ENCODE measurements at places on chromosomes 2 and 18. TPM values are rescaled to one million over a fixed set of nuclear protein-coding genes. Genes with fewer than 3 reads are reported as not detected.

Gene METTL8
- 20.0 TPM for total RNA-seq

Gene ZBTB7C
- total RNA-seq: 25.1 TPM

Gene ACOXL
- 0.32 TPM for total RNA-seq

Gene IL18R1
- total RNA-seq: 3.0 TPM

Gene NCL
- 534 TPM for total RNA-seq

- H3K36me3 ChIP-seq: no peaks in the 10 kb centered on the region
- no peak overlapping the region for H3K4me3 ChIP-seq
- no peak for DNase-seq
- H3K27me3 ChIP-seq: no peaks in the 10 kb centered on the region
These were observed 34.8 kb downstream of the ADNP2 start for GRCh38 chr18:80143881-80144280.

GRCh38 chr2:24613154-24613814 is 122.2 kb downstream of the NCOA1 start:
- no peaks in the 10 kb centered on the region for H3K4me1 ChIP-seq
- no peaks in the 10 kb centered on the region for H3K36me3 ChIP-seq
- H3K4me3 ChIP-seq: no peak overlapping the region
- no peaks in the 10 kb centered on the region for H3K27me3 ChIP-seq

DNA sequence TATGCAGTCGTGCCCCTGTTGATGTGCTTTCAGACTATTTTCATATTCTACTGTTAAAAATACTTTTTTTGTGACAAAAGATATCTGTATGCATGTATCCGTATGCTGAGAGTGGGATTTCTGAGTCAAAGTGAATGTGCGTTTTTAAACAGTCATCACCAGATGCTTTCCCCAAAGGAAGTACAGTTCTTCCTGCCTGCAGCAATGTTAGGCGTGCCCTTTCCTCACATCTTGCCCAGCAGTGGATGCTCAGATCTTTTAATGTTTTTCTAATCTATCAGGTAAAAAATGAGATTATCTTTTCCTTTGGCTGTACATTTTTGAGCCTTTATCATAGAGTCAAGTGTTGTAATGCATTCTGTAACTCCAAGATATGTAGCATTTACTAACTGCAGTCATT is 111.7 kb downstream of the PTPRM start:
- no peaks in the 10 kb centered on the region for H3K36me3 ChIP-seq
- no peaks in the 10 kb centered on the region for H3K27me3 ChIP-seq
- H3K27ac ChIP-seq: no peak overlapping the region
- no peaks in the 10 kb centered on the region for H3K4me1 ChIP-seq

GRCh38 chr2:42957861-42958301 is 165.5 kb upstream of the HAAO start:
- H3K4me1 ChIP-seq: peaks cover 14% of the 10 kb centered on the region
- DNase-seq: no peak
- no peak overlapping the region for H3K27ac ChIP-seq
- H3K4me3 ChIP-seq: no peak overlapping the region
- H3K27me3 ChIP-seq: no peaks in the 10 kb centered on the region

DNA sequence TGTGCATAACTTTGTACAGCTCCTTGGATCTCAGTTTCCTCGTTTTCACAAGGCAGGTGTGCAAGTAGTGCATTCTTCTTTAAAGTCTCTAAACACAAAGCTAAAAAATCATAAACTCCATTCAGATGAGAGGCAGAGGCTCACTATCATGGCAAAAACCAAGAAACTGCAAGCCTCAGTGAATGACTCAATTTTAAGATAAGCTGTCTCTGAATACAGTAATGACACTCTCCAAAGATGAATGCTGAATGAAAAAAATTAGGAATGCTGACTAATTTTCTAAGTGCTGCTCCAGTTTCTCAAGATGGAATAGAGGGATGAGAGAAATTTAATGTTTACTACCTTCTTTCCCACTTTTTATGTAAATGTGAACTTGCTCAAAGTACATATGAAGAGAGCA is 17.2 kb downstream of the B4GALT6 start:
- no peaks in the 10 kb centered on the region for H3K4me1 ChIP-seq
- no peak for DNase-seq
- H3K36me3 ChIP-seq: no peaks in the 10 kb centered on the region
- no peak overlapping the region for H3K4me3 ChIP-seq
- H3K27ac ChIP-seq: no peak overlapping the region

- no peak for DNase-seq
- H3K27me3 ChIP-seq: no peaks in the 10 kb centered on the region
- H3K4me1 ChIP-seq: no peaks in the 10 kb centered on the region
- no peaks in the 10 kb centered on the region for H3K36me3 ChIP-seq
- no peak overlapping the region for H3K27ac ChIP-seq
These were observed 35.4 kb downstream of the B4GALT6 start for GRCh38 chr18:31648966-31649429.

- H3K27ac ChIP-seq: no peak overlapping the region
- no peaks in the 10 kb centered on the region for H3K4me1 ChIP-seq
These were observed 85.2 kb upstream of the HNMT start for GRCh38 chr2:137879121-137879520.

- no peaks in the 10 kb centered on the region for H3K4me1 ChIP-seq
- no peak for DNase-seq
- no peaks in the 10 kb centered on the region for H3K36me3 ChIP-seq
- no peaks in the 10 kb centered on the region for H3K27me3 ChIP-seq
- no peak overlapping the region for H3K4me3 ChIP-seq
- no peak overlapping the region for H3K27ac ChIP-seq
These were observed 181.8 kb downstream of the SNTG2 start for GRCh38 chr2:1132328-1132969.

DNA sequence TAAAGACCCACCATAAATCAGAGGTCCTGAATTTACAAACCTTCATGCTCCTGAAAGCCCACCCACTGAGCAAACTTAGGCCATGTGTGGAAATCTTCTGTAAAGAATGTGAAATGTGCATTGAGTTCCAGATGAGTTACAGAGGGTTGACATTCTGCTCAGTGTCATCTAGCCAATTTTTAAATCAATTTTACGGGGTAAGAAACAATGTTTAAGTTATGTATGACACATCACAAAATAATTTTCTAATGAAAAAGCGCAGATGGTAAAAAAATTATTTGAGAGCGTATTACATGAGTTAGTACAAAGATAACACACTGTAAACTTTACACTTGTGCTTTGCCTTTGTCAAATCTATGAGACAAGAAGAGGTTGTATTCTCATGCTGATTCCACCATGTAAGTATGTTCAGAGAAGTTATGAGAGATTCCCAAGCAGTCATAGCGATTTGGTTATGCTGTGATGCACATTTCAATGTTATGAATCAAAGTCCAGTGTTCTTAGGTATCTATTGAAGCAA is 446.3 kb downstream of the ADCYAP1 start:
- no peaks in the 10 kb centered on the region for H3K27me3 ChIP-seq
- H3K4me1 ChIP-seq: no peaks in the 10 kb centered on the region
- H3K36me3 ChIP-seq: no peaks in the 10 kb centered on the region
- H3K4me3 ChIP-seq: no peak overlapping the region

- H3K4me3 ChIP-seq: no peak overlapping the region
- H3K36me3 ChIP-seq: no peaks in the 10 kb centered on the region
- H3K27ac ChIP-seq: no peak overlapping the region
- no peaks in the 10 kb centered on the region for H3K27me3 ChIP-seq
- peaks cover 12% of the 10 kb centered on the region for H3K4me1 ChIP-seq
These were observed 81.2 kb upstream of the STK17B start for GRCh38 chr2:196252408-196253115.

DNA sequence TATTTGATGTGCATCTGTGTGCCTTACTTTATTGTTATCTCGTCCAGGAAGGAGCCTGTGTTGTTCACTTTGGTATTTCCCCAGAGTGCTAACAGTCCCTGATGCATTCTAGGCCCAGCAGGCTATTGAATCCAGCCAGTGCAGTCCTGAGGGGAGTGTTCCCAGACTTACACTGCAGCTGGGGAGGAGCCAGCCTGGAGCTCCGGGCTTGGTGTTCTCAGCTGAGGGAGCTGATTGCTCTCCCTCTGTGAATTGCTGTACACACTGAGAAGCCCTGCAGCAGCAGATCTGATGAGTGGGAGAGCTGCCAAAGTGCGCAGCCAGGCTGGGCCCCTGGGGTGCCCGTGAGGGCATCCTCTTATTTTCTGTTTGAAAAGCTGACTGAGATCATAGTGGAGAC is 159.2 kb downstream of the GALNT3 start:
- H3K4me1 ChIP-seq: no peaks in the 10 kb centered on the region
- H3K27me3 ChIP-seq: no peaks in the 10 kb centered on the region
- DNase-seq: no peak

DNA sequence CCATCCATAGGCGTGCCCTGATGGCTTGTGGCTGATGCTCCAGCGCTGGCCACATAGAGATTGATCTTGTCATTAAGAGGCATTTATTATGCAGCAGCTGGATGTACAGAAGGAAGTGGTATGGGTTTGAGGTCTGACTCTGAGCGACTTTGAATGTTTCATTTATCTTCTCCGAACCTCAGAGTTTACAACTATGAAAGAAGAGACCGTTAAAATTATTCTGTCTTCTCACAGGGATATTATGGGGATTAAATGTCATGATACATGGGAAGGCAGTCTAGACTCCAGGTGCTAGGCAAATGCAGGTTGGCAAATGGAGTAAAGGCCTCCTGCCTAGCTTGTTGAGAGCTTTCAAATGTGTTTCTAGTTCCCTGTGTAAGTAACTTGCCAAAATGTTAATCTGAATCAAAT is 30.3 kb downstream of the MOGAT1 start:
- H3K4me1 ChIP-seq: no peaks in the 10 kb centered on the region
- H3K4me3 ChIP-seq: no peak overlapping the region
- DNase-seq: no peak
